ENCODE measurements at places on chromosomes 2 and 18. TPM values are rescaled to one million over a fixed set of nuclear protein-coding genes. Genes with fewer than 3 reads are reported as not detected.
A peak's percentile ranks its signal among the peaks of the same experiment; 100 is the strongest.

GRCh38 chr2:98502556-98503335 lies 58.1 kb downstream of the INPP4A start:
- no peak overlapping the region for H3K4me3 ChIP-seq
- no peak overlapping the region for H3K27ac ChIP-seq
- H3K27me3 ChIP-seq: no peaks in the 10 kb centered on the region
- no peaks in the 10 kb centered on the region for H3K36me3 ChIP-seq
- no peak for DNase-seq

DNA sequence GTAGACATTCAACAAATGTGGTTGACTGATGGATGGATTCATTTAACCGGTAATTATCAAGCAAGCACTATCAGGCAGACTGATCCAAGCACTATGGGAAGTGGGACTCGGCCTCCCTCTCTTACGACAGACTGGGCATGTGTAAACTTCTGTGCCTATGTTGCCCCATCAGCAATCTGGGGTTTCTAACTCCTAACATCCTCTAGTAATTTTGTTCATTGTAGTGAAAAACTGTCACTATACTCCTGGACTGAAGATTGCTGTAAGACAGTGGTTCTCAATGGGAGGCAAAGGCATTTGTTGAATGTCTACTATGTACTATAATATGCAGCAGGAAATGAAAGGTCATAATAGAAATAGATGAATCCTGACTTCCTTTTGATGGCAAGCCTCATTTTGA lies 51.2 kb upstream of the CREB1 start:
- no peak for DNase-seq
- H3K27ac ChIP-seq: no peak overlapping the region
- no peaks in the 10 kb centered on the region for H3K36me3 ChIP-seq
- H3K4me1 ChIP-seq: peaks cover 11% of the 10 kb centered on the region

GRCh38 chr2:239273280-239274234 lies 127.3 kb downstream of the HDAC4 start:
- peak; percentile 74 for DNase-seq
- H3K27me3 ChIP-seq: no peaks in the 10 kb centered on the region

DNA sequence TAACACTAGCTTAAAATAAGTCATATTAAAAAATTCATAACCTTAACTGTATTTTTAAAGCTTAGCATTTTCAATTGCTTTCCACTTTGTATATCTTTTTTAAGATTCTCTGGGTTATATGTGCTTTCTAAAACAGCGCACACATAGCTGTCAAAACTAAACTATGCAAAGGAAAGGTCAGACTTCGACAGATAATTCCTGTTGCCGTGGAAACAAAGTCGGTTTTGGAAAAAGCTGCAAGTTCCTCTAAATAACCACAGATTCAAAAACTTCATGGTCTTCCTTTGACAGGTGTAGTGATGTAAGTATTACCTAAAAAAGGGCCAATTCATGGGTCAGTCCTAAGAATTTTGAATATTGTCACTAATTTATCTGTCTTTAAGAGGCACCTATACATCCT lies 249.6 kb upstream of the TFPI start:
- H3K27me3 ChIP-seq: no peaks in the 10 kb centered on the region
- no peak overlapping the region for H3K4me3 ChIP-seq
- no peak for DNase-seq
- no peaks in the 10 kb centered on the region for H3K4me1 ChIP-seq
- H3K27ac ChIP-seq: no peak overlapping the region

GRCh38 chr18:67154979-67155378 lies 361.5 kb downstream of the DSEL start:
- no peak for DNase-seq
- no peak overlapping the region for H3K4me3 ChIP-seq
- H3K27ac ChIP-seq: no peak overlapping the region
- H3K27me3 ChIP-seq: no peaks in the 10 kb centered on the region
- no peaks in the 10 kb centered on the region for H3K4me1 ChIP-seq

DNA sequence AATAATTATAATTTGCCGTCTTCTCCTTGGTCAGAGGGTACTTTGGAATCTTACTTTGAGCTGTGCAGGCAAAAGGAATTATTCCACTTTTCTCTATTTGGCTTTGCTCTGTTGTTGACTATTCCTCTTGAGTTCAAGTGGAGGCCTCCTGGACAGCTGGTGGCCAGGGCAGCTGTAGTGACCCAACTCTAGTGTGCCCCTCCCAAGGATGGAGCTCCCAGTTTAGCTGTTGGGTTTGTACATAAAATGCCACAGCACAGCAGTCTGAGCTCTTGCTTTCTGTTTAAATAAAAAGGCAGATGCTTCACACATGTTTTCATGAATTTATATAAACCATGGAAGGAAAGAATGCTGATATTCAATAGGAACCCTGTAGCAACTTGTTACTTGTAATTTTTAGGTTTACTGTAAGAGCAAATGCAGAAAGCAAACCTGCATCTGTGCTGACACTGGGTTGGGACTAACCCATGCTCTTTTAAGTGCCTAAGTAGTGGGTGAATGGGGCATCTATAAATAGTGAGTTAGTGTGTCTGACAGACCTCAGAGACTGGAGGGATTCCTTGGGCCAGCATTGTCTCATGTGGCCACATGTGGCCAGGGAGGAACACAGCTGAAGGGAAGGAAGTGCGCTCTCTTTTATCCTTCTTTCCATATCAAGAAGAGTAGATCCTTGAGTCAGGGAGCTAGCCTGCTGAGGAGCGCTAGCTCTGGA lies 121.8 kb downstream of the FHOD3 start:
- no peaks in the 10 kb centered on the region for H3K36me3 ChIP-seq
- no peak overlapping the region for H3K27ac ChIP-seq
- H3K4me3 ChIP-seq: no peak overlapping the region
- peaks cover 8% of the 10 kb centered on the region for H3K4me1 ChIP-seq

DNA sequence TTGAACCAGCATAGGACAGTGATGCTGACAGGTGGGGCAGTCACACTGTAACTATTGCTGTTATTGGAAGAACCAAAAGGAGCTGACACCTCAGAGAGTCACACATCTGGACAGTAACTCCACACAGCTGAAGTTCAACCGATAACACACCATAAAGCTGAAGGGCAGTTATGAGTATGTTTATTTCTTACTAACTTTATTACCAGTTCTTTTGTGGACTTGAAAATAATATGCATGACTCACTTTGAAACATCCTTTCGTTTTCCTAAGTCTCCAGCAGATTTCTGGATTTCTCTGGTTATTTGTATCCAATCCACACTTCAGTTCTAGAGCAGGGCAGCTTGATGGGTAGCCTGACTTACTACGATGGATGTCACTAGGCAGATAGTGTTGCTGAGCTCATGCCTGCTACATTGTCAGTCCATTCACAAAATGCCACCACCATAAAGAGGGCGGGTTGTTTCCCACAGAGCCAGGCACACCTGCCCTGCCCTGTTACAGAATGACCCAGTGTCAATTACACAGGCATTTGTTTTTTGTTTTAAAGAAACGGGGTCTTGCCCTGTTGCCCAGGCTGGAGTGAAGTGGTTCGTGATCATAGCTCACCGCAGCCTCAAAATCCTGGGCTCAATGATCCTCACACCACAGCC lies 8.4 kb upstream of the AGBL5 start:
- no peaks in the 10 kb centered on the region for H3K4me1 ChIP-seq
- no peak overlapping the region for H3K27ac ChIP-seq
- no peak for DNase-seq
- H3K4me3 ChIP-seq: no peak overlapping the region
- peaks cover 45% of the 10 kb centered on the region for H3K36me3 ChIP-seq

GRCh38 chr2:9229470-9229820 lies 22.8 kb downstream of the ASAP2 start:
- no peak overlapping the region for H3K27ac ChIP-seq
- H3K27me3 ChIP-seq: no peaks in the 10 kb centered on the region
- DNase-seq: no peak
- H3K4me3 ChIP-seq: no peak overlapping the region

GRCh38 chr2:51990684-51991083 lies 958.8 kb upstream of the NRXN1 start:
- H3K4me3 ChIP-seq: no peak overlapping the region
- H3K4me1 ChIP-seq: no peaks in the 10 kb centered on the region
- DNase-seq: no peak
- no peak overlapping the region for H3K27ac ChIP-seq
- H3K27me3 ChIP-seq: no peaks in the 10 kb centered on the region

Gene DCDC2C
- not detected for total RNA-seq

DNA sequence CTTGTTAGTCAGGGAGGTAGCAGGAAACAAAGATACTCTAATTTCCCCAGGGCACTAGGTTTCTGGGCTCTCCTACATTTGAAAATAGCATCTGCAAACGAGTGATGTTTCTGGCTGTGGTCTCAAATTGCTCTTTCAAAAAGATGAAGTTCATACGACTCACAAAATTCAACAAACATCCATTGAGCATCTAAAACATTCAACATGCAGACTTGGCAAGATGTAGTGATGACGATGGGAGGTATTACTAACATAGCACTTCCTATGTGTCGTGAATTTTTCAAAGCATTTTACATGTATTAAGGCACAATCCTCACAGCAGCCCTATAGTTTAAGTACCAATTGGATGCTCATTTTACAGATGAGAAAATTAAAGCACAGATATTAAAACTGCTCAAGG lies 5.2 kb downstream of the CCBE1 start:
- H3K36me3 ChIP-seq: no peaks in the 10 kb centered on the region
- peaks cover 22% of the 10 kb centered on the region for H3K27me3 ChIP-seq
- no peak overlapping the region for H3K27ac ChIP-seq
- no peak overlapping the region for H3K4me3 ChIP-seq

Gene SERPINB5
- not detected for total RNA-seq

Gene PUM2
- total RNA-seq: 112 TPM

DNA sequence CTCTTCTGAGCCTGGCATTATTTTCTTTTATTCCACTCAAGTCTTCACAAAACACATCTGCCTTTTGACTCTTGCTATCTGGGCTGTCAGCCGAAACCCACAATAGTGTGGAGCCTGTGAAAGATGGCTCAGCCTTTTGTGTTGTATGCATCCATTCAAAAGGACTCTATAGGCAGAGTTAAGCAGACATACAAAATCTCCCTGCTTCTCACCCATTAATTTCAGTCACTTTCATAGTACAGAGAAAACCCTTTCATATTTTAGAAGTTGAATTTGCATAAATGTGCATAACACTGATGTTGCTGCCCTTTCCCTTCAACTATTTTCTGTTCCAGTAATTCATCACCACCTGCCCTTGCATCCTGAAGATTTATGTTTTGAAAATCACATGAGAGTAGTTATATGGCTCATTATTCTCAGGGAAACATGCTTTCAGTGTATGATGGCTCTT lies 154.6 kb downstream of the EVA1A start:
- no peaks in the 10 kb centered on the region for H3K27me3 ChIP-seq
- DNase-seq: no peak
- H3K4me1 ChIP-seq: no peaks in the 10 kb centered on the region

DNA sequence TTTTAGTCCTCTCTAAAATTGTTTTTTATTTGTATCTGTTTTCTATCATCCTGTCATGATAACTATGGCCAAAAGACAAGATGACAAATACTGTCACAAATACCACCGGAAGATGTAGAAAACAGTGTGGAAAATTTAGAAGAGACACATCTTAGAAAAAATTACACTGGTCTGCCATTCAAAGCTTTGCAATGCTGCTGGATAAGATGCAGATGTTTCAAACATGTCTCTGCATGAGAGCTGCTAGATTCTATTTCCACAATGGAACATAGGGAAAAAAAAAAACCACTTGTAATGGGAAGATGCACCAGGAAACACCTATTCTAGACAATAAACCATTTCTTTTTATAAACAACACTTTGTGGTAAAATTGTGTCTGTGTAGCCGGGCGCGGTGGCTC lies 5.8 kb upstream of the TAF1B start:
- no peak overlapping the region for H3K27ac ChIP-seq
- H3K27me3 ChIP-seq: no peaks in the 10 kb centered on the region
- no peak for DNase-seq
- peaks cover under 1% of the 10 kb centered on the region for H3K4me1 ChIP-seq
- H3K36me3 ChIP-seq: no peaks in the 10 kb centered on the region

DNA sequence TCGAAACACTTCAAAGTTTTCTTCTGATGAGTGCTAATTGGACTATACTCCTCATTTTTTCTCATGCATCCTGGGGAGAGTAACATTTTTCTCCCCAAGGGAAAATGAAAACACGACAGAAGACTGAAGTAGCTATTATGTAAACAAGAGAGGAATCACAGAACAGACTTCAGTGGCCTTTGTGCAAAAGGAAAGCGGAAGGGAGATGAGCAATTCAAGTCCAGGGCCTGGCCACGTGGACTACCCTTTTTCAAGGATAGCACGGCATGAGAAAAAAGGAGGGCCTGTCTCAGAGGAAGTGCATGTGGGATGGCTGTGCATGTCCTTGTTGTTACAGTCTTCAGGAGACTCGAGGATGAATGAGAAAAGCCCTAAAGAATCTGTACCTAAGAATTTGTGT lies 43.8 kb upstream of the KCNE4 start:
- no peaks in the 10 kb centered on the region for H3K36me3 ChIP-seq
- H3K4me1 ChIP-seq: no peaks in the 10 kb centered on the region
- no peak overlapping the region for H3K4me3 ChIP-seq
- H3K27me3 ChIP-seq: no peaks in the 10 kb centered on the region
- H3K27ac ChIP-seq: no peak overlapping the region
- no peak for DNase-seq

GRCh38 chr2:240636563-240637115 lies 11.4 kb downstream of the GPR35 start:
- no peaks in the 10 kb centered on the region for H3K27me3 ChIP-seq
- H3K4me1 ChIP-seq: no peaks in the 10 kb centered on the region
- H3K36me3 ChIP-seq: no peaks in the 10 kb centered on the region
- H3K27ac ChIP-seq: no peak overlapping the region

DNA sequence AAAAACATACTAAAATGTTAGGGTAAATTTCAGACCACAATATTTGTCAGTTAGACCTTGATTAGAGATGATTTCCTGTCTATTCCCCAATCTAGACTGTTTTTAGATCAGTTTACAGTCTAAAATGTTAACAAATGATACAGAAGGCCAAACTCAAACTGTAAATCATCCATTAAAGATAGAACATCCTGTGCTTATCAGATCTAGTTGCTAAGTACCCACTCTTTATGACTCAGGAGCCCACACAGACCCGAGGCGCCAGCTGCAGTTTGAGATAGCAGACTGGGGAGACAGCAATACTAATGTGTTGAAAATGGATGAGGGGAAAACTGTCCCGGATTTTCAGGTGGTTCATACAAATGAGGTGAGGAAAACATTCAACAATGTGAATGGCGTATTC lies 113.3 kb downstream of the SCG2 start:
- no peak for DNase-seq
- H3K4me3 ChIP-seq: no peak overlapping the region
- no peak overlapping the region for H3K27ac ChIP-seq
- no peaks in the 10 kb centered on the region for H3K27me3 ChIP-seq

Gene DSG1
- not detected for total RNA-seq

Gene MALL
- 82.7 TPM for total RNA-seq

Gene ZNF521
- total RNA-seq: 12.7 TPM

DNA sequence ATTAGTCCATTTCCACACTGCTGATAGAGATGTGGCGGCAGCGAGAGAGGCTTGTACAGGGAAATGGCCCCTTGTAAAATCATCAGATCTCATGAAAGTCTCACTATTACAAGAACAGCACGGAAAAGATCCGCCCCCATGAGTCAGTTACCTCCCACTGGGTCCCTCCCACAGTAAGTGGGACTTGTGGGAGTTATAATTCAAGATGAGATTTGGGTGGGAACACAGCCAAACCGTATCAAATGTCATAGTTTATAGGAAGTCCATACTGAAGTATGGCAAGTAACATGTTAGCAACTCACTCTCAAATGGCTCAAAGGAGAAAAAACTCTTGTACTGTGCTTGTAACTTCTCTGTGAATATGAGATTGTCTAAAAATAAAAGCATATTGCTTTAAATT lies 56.1 kb downstream of the FARP2 start:
- no peak for DNase-seq
- no peaks in the 10 kb centered on the region for H3K27me3 ChIP-seq
- H3K4me1 ChIP-seq: no peaks in the 10 kb centered on the region
- peaks cover 80% of the 10 kb centered on the region for H3K36me3 ChIP-seq
- no peak overlapping the region for H3K4me3 ChIP-seq

Gene RAB6C
- total RNA-seq: not detected
